ENCODE measurements at places on chromosomes 1 and 21.

GRCh38 chr1:182598296-182598695 lies 5.9 kb downstream of the RGS16 start:
- no peak for DNase-seq

DNA sequence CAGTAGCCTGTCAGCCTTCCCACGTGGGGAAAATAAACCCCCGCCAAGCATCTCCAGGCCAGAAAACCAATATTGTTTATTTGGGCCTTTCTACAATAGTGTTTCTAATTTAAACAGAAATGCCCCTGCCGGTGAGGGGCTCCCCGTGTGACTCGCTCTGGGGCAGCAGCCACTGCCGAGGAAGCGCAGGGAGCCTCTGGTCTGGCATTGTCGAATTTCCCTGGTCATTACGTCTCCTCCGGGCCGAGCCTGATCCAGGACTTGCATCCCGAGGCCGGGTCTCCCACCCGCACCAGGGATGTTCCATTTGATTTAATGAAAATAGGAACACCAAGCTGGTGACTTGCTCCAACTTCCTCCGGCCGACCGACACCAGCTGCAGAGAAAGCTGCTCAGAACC lies 20.5 kb downstream of the PRDM16 start:
- DNase-seq, result no peak

GRCh38 chr1:6384962-6385361 lies 8.6 kb downstream of the ACOT7 start:
- DNase-seq, result no peak

DNA sequence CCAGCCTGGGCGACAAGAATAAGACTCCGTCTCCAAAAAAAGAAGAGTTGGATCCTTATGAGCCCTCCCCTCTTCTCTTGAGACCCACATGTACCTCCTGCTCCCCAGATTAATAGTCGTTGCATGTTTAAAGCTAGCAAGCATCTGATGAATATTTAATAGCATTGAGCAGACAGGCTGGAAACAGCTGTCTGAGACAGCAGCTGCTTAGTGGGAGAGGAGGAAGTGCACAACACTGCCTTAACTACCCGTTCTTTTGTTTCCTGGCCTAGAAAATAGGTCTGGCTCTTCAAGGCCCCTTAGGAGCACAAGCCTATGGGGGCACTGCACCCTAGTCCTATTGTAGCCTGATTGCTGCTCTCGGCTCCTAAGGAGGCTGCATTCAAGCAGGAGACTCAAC lies 17.3 kb upstream of the TMEM39B start:
- no peak for DNase-seq

GRCh38 chr1:21335750-21336224 lies 45.5 kb upstream of the ECE1 start:
- DNase-seq, result no peak
